ENCODE measurements at places on chromosomes 4 and X.

GRCh38 chr4:39881789-39882188 is 95.9 kb downstream of the PDS5A start:
- no peak for DNase-seq

DNA sequence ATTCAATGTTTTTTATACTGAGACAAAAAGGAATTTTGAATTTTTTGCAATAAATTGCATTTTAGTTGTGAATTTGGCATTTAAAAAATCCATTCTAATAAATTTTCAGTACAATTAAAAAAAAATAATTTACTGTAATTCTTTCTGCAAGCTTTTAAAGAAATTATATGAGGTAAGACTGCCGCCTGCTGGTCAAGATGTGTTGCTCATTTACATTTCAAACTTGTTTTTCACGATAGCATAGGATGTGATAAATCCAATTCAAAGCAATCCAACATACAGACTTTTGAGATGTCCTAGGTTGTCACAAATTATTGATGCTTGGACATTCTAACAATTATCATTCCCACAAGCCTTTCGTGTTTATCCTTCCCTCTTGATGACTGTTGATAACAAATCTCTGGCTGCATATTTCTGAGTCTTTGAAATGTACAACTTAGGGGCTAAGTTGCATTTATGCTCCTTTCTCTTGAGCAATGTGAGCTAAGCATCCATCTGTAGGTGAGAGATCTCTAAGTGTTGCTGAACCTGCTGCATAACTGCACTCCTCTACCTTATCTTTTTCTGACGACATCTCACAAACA is 21.7 kb upstream of the MFAP3L start:
- DNase-seq = peak; percentile 77

DNA sequence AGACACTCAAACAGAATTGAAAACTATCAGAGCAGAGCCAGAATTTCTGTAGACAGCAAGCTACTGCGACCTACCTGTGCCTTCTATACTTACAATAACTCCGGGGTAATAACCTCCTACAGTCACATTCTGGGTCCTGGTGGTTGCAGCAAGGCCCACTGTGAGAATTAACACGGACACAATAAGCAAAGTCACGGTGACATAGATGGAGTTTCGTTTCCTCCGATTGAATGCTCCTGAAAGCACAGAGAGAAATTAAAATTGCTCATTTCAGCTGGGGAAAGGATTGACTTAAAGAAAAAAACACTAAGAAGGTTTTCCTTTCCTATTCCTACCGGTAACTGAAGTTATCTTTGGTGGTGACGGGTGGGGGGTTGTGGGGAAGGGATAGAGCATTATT is 7.0 kb downstream of the TMEM255A start:
- no peak for DNase-seq

- no peak for DNase-seq
Observed at GRCh38 chr4:116016201-116016600, 902.8 kb upstream of the NDST4 start.

DNA sequence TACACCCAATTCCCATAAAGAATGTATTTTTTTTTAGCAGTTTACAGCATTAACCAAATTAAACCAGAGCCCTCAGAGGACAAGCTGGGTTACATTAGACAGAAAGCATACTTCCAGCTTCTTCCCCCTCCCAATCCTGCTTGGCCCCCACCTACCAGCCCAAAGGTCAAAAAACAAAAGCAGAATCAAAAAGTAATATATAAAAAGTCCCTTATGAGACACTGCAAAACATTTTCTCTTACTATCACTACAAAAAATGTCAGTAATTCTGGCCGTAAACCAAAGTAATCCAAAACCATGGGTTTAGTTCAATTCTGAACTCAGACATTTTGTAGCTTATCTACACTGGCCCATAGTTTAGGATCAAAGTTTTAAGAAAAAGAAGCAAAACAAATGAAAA is 38.0 kb downstream of the APBB2 start:
- no peak for DNase-seq

DNA sequence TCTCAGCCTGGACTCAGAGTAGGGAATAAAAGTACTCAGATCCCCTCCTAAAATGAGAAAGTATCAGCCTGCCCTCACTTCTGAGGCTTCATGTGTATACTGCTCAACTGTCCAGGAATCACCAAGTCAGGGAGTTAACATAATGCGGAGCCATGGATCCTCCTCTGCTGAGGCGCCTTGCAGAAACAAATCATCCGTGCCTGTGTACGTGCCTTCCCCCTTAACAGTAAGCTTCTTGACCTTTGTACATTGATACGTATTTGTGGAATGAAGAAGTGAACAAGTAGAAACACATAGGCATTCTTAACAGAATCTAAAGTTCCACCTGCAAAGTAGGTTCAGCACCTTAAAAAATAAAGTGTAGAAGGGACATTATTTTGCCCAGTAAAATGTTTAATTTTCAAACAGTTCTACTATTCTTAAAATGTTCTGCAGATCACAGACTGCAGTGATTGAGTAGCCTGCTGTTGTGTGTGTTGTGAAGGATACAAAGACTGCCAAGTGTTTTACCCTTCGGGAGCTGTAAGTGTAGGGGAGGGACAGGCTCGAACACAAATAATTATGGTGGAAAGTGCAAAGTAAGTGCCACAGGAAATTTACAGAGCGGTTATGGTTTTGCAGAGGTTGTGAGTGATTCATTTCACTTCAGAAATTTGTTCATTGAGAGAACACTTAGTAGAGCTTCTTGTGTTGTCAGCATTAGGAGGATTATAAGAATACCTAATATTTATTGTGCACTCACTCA is 61.9 kb downstream of the ARHGAP10 start:
- DNase-seq = no peak

GRCh38 chr4:3522326-3522640 is 9.9 kb downstream of the LRPAP1 start:
- DNase-seq = no peak

DNA sequence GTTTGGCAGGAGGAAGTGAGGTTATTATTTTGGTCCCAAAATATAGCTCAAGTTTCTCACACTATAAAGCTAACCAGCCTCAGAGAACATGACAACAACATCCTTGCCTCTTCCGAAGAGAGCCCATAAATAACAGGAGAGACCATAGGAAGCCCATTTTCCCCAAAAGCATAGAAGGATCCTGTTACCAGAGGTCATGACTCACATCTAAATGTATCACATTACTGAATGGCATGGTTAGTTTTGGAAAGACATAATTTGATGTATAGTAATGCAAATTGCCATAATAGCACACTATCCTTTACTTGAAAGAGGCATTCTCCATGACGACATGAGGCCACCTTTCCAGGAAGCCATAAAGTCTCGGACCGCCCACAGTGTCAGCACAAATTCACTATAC is 238.8 kb upstream of the GRIA3 start:
- no peak for DNase-seq

DNA sequence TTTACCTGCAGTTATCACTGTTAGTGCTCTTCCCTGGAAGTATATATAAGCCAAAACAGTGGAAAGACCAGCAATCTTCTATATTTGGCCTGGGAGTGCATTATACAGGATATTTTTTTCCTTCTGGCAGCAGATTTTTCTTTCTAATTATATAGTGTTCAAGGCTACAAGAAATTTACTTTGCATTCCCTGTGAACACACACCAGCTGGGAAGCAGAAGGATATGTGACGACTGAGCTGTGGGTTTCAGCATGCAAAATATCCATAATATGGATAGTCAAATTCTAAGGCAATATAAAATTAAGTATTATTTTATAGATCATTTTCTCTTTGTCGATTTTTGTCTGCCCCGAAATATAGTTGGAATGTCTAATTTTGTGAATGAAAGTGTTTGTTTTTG is 31.2 kb downstream of the GUCY1B1 start:
- no peak for DNase-seq

DNA sequence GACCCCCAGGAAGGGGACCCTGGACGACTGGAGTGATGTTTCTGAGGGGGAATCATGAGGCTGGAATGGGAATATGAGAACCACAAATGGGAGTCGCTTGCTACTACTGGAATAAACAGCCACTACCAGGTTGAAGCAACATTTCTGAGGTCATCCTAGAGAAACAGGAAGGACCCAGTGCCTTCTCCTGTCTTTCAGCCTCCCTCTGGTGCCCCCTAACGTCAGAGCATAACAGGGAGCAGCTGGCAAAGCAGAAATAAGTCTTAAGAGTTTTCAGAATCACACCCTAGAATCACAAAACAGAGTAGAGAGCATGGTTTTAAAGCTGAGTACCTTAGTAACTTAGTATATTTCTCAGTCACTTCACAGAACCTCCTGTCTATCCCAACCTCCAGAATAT is 347.8 kb upstream of the PITX2 start:
- peak; percentile 35 for DNase-seq

DNA sequence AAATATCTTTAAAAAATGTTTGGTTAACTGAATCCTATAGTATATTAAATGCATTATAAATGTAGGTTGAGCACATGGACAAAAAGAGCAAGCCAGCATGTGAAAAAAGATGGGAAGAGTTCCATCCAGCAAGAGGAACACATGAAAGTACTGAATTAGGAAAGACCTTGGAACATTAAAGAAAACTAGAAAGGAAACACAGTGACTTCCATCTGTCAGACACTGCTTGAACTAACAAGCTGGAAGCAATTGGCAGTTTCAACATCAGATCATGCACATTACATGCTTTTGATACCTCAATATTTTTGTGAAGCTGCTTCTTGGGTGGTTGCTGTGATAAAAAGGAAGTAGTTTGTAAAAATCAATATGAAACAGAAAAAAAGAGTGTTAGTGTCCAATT is 626.8 kb upstream of the GNPDA2 start:
- DNase-seq = no peak

GRCh38 chr4:174595141-174595929 is 73.0 kb upstream of the HPGD start:
- DNase-seq = no peak

- DNase-seq = no peak
Observed at GRCh38 chr4:81594490-81595159, 122.9 kb upstream of the RASGEF1B start.

GRCh38 chr4:6201580-6202091 is 1.3 kb upstream of the JAKMIP1 start:
- DNase-seq = peak; percentile 16

DNA sequence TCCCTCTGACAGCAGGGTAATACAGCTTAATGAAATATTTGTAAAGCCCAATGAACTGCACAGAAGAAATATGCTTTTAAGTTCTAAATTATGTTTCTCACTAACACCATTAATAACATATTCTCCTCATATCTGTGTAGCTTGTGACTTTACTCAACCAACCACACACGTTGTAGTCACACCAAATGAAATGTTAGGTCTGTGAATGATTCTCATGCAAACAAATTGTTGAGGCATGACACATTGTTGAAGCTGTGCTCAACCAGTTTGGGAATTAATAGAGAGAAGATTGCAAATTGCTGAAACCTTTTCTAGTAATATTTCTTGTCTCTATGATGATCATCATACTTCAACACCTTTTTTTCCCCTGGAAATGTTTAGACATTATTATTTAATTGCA is 645.9 kb downstream of the PCDH7 start:
- no peak for DNase-seq

DNA sequence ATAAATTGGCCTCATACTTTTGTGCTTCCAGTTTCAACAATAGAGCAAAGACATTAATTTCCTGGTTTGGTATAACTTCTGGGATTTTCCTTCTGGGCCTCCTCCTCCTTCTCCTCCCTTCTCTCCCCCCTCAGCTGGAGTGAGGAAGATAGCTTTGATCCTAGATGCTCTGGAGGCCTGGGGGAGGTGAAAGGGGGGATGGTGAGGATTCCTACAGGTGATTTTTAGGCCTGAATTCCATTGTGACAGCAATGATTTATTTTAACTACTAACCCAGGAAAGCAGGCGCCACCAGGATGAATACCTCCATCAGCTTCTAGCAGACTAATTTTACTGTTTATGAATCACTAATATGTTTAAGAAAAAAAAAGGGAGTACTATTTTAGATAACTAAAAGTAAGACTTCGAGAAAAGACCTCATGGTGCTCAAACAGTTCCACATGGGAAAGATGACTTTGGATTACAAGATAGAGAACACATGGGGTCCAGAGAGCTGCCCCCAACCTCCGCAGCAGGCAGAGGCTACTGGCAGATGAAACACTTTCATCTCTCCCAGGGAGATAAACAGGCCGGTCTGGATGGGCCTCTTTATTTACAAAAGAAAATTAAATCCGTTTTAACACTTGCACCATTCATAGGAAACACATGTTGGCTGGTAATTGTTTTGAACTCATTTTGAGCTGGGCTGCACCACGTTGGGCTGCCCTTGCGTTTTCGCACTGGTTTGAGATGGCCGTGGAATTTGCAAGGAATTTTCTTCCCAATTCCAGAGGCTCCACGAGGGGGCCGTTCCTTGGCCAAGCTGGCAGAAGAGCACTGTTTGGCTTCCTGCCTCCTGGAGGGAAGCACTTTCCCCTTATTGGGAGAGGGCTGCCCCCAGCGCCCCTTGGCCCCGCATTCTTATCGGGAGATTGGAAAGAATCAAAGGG is 125.1 kb upstream of the STX18 start:
- DNase-seq = no peak

DNA sequence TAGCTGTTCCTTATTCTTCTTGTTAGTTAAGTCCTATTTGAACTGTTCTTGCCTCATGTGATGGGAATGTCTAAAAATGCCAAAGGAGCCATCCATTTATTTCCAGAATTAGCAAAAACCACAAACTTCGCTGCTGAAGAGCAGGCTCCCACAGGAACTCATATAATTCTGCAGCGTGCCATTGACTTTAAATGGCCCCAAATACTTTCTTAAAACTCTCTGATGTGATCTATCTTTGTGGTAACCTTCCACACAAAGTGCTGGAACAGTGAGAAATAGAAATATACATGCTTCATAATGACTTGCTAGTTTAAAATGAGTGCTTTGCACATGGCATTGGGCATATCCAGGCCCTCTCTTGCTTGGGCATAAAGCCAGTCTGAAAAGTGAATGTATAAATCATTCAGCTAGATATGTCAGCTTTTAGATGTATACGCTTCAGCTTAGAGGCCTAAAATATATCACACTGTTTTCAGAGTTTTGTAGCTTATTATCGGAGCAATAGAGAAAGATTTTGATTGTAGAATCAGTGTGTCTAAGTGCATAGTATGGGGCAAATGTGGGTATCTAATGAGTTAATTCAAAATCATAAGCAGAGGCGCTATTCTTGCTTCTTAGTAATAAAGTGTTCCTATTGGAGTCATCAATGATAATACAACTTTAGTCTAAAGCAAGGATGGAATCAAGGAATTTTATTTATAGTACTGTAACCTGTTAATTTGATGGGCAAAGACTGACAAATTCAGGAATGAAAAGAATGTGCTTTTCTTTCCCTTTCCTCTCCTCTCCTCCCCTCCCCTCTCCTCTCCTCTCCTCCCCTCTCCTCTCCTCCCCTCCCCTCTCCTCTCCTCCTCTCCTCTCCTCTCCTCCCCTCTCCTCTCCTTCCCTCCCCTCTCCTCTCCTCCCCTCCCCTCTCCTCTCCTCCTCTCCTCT is 392.2 kb upstream of the ZFP42 start:
- no peak for DNase-seq

DNA sequence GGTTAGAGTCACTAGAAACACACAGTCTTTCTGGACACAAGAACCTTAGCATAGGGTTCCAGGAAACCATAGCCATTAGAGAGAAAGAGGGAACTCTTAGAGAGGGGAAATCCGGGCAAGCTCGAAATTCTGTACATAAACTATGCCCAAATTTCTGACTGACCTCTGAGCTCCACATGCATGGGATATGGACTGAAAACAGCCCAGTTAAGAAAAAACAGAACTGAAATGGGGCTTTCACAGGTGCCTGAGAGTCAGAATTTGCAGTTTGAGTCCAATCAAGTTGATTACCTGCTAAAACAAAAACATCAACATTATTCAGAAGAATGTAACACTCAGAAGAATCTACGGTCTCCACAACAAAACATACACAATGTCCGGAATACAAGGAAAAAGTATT is 13.1 kb downstream of the DCHS2 start:
- no peak for DNase-seq

GRCh38 chr4:47287735-47288134 is 175.8 kb downstream of the COMMD8 start:
- DNase-seq = no peak

All from hematopoietic multipotent progenitor cell treated with erythropoietin and hydrocortisone succinate and interleukin-3 and kit ligand, for 8 days (in vitro differentiated cells).